SJSA1 (cell line): ENCODE measurements at places on chromosomes 13 and 19.

- DNase-seq = no peak
Observed at GRCh38 chr19:55600662-55601028, 557 bp downstream of the ZNF524 start.

DNA sequence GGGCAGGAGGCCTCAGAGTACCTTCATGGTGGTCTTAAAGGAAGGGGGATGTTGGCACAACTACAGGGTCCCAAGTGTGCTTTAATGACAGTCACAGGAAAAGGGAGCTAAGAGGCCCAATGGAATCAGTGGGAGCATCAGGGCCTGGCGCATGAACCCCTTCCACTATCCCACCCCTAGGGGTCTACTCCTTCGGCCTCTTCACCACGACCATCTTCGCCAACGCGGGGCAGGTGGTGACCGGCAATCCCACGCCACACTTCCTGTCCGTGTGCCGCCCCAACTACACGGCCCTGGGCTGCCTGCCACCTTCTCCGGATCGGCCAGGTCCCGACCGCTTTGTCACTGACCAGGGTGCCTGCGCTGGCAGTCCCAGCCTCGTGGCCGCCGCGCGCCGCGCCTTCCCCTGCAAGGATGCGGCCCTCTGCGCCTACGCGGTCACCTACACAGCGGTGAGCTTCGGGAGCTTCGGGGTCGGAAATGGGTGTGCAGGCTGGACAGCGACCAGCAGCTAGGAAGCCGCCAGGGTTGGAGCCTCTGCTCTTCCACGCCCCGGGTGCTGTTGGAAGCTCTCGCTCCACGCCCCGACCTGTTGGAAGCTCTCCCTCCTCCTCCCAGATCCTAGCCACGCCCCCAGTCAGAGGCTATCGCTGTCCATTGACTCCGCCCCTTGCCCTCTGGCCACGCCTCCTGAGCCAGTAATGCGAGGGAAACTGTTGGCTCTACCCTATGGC, 6.0 kb downstream of the PLPPR2 start:
- no peak for DNase-seq

DNA sequence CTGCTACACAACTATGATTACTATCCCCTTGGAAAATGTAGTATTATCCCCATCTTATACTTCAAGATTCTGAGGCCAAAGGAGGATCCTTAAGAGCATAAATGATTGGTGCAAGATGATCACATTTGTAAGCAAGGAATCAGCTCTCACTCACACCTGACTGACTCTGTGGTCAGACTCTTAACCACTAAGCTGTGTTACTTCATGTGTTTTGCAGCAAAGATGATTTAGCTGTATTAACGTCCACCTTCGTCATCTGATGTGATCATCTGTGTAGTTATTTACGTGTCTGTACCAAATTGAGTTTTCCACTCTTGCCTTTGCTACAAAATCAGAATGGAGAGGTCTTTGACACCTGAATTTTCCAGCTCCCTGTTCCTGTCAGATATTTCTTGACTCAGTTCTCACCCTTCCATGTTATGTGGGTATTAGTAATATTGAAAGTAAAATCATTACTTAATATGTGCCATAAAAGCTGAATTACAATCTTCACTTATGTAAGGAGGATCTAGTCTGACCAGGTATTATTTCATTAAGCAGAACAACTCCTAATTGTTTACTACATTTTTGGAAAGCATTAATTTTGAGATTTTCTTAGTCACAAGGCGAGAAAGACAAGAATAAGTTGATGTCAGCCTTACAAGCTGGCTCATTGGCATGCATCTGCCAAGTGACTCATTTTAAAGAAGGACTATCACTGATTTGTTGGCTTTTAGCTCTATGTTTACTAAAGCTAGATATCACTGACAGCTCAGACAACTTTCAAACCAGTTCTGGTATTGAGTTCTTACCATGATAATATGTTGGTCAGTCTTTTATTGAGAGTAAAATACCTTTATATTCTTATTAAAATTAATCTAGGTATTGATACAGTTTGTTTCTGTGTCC, 1279.8 kb upstream of the PCDH9 start:
- no peak for DNase-seq

- no peak for DNase-seq
Observed at GRCh38 chr19:4430760-4431159, 26.8 kb downstream of the UBXN6 start.

- DNase-seq = no peak
Observed at GRCh38 chr13:84137292-84137691, 255.0 kb upstream of the SLITRK1 start.

DNA sequence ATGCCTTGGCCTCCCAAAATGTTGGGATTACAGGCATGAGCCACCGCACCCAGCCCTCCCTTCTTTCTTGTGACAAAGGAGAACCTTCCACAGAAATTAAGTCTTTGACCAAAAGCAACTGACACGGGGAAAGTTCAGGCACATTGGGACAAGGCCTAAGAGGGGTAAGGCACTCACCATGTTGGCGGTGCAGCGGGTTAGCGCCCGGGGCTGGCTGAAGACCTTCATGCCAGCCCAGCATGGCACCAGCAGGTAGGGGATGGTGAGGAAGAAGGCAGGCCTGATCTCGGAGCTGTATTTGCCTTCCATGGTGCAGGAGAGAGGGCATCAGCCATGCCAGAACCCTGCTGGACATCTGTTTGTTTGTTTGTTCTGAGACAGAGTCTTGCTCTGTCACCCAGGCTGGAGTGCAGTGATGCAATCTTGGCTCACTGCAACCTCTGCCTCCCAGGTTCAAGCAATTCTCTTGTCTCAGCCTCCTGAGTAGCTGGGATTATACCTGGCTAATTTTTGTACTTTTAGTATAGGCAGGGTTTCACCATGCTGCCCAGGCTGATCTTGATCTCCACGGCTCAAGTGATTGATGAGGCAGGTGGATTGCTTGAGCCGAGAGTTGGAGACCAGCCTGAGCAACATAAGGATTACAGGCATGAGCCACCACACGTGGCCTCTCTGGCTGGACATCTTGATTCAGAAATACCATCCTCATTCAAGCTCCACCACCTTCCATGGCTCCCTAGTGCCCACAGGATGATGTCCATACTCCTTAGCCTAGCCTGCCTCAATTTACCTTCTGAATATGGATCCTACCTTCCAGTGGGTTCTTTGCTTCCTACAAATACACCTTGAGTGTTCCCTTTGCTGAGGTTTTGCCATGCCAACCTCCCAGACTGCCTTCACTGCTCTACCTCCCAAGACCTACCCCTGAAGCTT, 4.4 kb downstream of the TM6SF2 start:
- no peak for DNase-seq

GRCh38 chr13:95246292-95247082, 54.8 kb downstream of the ABCC4 start:
- DNase-seq = no peak

DNA sequence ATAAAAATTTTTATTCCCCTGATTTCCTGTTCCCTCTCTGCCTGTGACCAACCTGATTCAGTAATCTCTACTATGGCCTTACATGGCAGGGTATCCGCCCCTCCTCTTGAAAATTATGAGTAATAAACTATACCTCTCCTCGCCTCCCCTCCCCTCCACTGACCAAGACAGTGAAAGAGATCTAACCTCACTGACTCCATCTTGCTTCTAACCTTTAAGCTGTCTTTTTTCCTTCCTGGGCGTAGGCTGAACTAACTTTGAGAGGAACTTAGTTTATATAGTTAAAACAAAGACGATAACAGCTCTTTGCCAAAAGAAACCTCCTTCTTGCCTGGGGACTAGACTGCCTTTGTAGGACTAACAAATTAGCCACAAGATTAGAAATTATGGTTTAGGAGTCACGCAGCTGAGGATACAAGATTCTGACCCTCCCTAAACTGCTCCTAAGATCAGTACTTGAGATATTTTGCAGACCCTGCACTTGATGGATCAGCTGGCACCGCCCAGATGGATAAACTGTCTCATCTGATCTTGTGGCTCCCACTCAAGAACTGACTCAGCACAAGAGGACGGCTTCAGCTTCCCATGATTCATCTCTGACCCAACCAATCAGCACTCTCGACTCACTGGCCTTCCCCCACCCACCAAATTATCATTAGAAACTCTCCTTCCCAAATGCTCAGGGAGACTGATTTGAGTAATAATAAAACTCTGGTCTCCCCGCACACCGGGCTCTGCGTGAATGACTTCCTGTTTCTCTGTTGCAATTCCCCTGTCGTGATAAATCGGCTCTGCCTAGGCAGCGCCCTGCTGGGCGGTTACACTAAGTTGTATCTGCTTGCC, 187.1 kb downstream of the TDRD3 start:
- peak; percentile 69 for DNase-seq

DNA sequence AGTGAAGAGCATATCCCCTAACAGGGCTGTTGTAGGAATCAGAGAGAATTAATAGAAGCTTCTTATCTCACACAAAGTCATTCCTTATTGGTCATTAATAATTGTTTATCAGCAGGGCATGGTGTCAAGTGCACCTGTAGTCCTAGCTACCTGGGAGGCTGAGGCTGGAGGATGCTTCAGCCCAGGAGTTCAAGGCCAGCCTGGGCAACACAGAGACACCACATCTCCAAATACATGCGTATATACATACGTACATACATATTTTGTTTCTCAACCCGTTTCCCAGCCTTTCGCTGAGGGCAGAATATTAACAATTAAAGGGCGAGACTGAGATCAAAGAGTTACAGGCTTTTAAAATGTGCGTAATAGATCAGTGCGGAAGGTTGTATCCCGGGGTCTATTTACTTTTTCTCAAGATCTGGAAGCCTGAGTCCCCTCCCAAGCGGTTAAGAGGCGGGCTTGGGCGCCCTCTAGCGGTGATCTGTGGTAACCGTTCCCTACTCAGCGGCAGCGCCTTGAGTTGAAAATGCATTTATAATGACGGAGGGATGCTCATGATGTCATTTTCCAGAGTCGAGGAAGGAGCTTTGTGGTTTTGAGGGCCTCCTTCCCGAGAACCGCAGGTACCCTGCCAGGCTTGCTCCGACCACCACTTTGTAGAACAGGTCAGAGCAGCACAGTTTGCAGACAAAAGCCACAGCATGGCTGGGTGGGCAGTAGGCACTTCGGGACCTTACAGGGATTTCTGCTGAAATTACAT, 169.6 kb upstream of the GPR12 start:
- peak; percentile 58 for DNase-seq

DNA sequence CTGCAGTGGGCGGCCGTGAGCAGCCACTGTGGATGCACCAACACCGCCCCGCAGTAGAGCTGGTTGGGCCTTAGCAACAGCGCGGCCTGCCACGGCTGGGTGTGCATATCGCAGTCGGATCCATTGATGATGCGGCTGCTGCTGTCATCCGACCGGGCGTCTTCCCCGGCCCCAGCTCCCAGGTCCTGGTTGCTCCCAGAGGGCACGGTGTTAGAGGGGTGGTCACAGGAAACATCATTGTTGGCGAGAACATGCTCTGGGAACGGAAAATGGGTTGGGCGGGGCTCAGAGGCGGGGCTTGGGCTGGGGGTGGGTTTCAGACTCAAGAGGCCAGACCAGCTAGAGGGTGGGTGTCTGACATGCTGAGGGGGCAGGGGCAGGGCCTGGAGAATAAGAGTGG, 3.0 kb downstream of the KLK5 start:
- DNase-seq = no peak

DNA sequence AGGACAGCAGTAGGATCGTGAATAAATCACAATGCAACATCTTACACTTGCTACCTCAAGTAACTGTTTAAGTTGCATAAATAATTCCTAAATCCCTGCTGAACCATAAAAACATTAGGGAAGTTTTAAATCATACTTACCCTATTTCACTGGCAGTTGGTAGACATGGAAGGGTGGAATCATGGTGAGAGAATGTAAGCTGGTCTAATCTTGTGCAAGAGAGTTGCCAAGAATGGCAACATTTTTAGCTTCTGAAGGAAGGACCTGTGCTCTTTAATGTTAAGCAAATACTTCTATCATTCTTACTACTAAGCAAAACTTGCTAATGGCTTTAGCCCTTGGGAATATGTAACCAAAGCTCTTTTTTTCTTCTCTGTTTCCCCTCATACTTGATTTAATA, 46.8 kb downstream of the MTUS2 start:
- DNase-seq = no peak

DNA sequence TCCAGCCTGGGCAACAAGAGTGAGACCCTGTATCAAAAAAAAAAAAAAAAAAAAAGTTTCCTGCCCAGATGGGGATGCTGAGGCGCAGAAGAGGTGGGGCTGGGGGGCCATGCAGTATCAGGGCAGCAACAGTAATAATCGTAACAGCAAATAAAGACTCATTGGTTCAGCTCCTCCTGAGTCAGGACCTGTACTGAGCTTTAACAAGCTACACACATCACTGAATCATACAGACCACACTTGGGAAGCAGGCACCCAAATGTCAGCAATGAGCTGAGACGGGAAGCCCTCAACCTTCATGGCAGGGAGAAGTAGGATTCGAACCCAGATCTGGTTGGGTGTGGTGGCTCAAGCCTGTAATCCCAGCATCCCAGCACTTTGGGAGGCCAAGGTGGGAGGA, 10.6 kb upstream of the DPF1 start:
- DNase-seq = no peak

- no peak for DNase-seq
Observed at GRCh38 chr19:46660551-46661019, 397 bp downstream of the DACT3 start.
